Activated naive CD8-positive, alpha-beta T cell treated with anti-CD3 and anti-CD28 coated beads, Interleukin-2, amount 10 ng/mL, durations not matched to agents 7 days and 5 days (primary cell): ENCODE measurements at places on chromosomes 13 and 19. TPM values are rescaled to one million over a fixed set of nuclear protein-coding genes. Genes with fewer than 3 reads are reported as not detected.

GRCh38 chr19:30924670-30925069, 424.6 kb downstream of the TSHZ3 start:
- DNase-seq = no peak

DNA sequence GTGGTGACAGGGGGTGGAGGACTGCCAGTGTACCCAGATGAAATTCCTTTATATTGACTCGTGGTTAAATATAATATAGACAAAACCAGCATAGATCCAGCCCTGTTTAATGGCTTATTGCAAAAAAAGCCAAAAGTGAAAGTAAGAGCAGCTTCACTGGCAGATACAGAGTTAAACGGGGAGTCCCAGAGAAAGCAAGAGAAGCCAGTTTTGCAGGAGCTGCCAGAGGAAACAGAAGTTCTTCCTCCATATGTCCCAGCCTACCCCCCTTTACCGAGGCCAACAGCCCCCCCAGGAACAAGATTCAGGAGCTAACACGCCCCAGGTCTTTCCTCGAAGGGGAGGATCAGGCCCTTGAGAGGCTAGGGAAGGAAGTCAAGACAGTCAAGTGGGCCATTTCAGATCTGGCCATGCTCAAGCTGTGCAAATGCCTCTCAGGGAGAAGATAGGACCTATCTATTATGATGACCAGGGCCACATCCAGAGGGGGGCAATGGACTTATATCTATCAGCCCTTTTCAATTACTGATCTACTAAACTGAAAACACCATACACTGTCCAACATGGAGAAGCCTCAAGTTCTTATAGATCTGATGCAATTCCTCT, 47.2 kb upstream of the ZNF737 start:
- no peak for DNase-seq

The UBE2L5 gene
- total RNA-seq = not detected

The CAMSAP3 gene
- 0.40 TPM for total RNA-seq

- peak; percentile 76 for DNase-seq
Observed at GRCh38 chr13:114132419-114133121, at the start of gene RASA3. Gene RASA3 (minus strand): TSS chr13:114132623. CDS start chr13:114132489, 134 bp downstream.

The CALR3 gene
- not detected for total RNA-seq

The LACC1 gene
- 3.8 TPM for total RNA-seq

GRCh38 chr19:37551129-37551993, 43.2 kb downstream of the ZNF571 start:
- peak; percentile 90 for DNase-seq

DNA sequence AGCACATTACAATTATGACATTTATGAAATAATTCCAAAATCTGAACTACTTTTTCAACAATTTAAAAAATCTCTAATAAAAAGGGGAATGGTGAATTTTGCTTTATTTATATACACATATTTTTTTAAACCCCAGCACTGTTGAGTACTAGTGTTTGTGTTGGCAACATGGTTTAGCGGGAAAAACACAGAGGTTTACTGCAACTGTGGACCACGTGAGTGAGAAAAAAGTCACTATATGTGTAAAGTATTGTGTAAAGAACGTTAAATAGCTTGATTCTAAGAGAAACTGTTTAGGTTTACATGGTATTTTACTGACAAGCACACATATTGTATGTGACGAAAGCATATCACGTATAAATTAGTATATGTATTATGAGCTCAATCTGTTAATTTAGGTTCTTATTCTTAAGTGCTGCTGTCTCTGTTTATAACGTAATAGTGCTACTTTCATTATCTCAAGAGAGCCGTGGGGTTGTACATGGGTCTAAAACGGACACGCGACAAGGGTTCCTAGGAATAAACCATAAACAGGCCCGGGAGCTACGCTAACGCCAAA, 617 bp downstream of the SKA3 start:
- no peak for DNase-seq

The PSG1 gene
- total RNA-seq = not detected

GRCh38 chr13:112867301-112867711, 101.7 kb upstream of the MCF2L start:
- peak; percentile 4 for DNase-seq

The TPTE2 gene
- total RNA-seq = not detected

The SGCG gene
- total RNA-seq = not detected

The GNG7 gene
- 2.2 TPM for total RNA-seq

DNA sequence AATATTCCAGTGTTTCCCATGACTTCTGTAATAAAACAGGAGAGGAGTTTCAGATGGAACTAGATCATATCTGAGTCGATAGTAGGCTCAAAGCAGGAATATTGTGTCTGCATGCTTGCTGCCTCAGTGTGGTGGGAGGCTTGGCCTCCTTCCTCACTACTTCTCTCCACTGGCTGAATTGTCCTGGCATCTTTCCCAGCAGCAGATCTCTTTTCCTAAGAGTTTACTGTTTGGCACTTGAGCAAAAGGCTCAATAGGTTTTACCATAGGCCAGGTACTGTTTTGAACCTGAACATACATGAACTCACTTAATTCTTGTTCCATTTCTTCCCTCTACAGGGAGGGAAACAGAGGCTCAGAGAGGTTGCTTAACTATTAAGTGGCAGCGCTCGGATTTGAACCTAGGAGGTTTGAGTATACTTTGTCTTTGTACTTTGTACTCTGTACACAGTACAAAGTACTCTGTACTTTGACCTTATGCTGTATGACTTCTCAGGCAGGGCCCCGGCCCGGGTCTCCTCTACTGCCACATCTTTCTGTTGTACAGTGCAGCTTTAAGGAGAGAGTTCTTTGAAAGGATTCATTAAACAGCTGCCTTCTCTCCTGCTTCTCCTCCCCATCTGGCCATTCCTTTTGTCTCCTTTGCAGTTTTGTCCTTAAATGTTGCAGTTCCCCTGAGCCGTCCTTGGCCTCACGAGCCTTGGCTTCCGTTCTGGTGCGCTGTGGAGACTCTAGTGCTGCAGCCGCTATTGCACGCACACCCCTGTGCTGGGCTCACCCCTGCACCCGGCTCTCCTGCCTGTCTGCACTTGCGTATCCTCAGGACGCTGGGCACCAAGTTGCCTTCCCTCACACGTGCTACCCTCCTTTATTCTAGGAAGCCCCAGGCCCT, 8.1 kb downstream of the B3GLCT start:
- DNase-seq = no peak

GRCh38 chr13:63605403-63605802, 2189.8 kb upstream of the PCDH20 start:
- DNase-seq = no peak

DNA sequence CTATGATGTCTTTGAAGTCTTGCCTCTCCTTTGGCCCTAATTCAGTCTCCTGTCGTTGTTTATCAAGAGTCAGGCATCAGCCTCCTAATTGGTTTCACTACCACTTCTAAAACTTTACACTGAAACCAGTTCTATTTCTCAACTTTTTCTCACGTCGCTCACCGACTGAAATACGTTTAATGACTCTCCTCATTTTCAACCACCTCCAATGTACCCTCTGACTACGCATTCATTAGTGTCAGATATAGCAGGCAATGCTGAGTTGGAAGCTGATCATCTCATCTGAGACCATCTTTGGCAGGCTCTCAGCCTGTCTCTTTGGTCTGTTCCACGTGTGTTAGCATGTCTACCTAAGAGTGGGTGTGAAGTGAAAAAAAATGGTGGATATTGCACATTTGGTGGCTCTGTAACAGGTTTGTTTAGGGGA, 128.1 kb downstream of the KL start:
- DNase-seq = no peak

The LGALS14 gene
- total RNA-seq = not detected

DNA sequence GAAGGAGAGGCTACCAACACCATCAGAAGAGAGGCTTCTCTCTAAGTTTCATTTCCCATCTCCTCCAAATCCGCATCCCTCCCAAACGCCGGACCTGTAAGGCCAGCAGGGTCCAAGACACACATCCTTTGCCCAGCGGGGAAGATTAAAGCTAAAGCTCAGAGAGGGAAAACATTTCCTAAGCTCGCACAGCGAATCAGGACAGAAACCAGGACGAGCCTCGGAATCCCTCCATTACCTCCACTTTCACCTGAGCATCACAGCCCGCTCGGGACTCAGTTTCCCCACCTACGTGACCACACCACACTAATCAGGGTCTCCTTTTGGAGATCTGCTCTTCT, 711 bp upstream of the FOSB start:
- DNase-seq = no peak

GRCh38 chr13:30877335-30877734, 28.7 kb upstream of the MEDAG start:
- DNase-seq = no peak

The ACER1 gene
- 0.54 TPM for total RNA-seq

DNA sequence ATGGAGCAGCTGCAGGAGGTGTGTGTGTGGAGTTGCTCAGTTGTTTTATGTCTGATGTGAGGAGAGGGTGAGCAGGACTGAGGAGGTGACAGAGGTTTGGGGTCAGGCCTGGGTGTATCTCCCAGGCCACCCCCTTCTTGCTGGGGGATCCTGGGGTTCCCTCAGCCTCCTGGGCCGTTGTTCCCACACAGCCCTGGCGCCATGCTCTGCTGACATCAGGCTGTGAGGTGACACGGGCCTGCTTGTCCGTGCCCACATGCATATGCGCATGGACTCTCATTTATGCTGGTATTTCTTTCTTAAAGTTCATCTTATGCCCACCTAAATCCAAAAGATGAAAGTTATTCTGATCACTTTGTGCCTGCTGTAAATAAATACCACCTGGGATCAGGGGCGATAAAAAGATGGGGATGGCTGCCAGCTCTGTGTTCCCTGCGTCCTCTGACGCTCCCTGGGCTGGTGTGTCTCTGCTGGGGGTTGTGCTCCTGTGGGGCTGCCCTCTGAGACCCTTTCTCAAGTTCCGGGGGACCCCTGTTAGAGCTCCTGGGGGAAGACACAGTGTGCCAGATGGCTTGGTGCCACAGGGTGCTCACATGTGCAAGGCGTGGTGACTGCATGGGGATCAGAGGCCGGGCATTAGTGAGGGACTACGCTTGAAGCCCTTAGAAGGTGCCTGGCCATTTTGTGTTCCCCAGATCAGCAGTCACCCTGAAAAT, 12.6 kb downstream of the NAXD start:
- no peak for DNase-seq

- DNase-seq = peak; percentile 36
Observed at GRCh38 chr13:46721054-46721453, 75.9 kb downstream of the ESD start.

The ADGRL1 gene
- total RNA-seq = 15.0 TPM

DNA sequence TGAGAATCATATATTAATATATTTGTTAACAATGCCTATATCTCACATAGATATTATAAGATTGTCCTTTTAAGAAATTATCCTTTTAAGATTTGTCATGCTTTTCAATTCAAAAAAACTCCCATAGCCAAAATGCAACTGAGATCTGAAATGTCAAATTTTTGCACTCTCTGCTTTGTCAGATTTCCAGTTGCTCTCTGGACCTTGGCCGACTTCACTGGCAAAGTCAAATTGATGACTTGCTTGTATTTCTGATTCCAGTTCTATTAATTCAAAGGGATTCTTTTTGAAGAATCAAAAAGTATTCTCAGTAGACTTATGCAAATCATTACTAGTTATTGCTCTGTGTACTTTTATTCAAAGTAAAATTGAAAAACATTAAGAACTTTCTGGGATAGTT, 101.2 kb upstream of the SCEL start:
- no peak for DNase-seq

GRCh38 chr19:48498595-48499311, 12.9 kb downstream of the LMTK3 start:
- DNase-seq = no peak

The ZNF792 gene
- 24.9 TPM for total RNA-seq

DNA sequence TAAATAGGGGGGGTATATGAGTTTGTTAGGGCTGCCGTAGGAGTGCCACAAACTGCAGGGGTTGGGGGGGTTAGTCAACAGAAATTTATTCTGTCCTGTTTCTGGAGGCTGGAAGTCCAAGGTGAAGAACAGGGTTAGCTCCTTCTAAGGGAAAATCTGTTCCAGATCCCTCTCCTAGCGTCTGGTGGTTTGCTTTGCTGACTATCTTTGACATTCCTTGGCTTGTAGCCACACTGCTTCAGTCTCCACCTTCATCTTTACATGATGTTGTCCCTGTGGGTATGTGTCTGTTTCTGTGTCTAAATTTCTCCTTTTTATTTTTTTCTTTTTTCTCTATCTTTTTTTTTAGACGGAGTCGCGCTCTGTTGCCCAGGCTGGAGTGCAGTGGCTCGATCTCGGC, 8.1 kb upstream of the ICAM1 start:
- no peak for DNase-seq

- no peak for DNase-seq
Observed at GRCh38 chr13:34277936-34278335, 460.0 kb downstream of the RFC3 start.

DNA sequence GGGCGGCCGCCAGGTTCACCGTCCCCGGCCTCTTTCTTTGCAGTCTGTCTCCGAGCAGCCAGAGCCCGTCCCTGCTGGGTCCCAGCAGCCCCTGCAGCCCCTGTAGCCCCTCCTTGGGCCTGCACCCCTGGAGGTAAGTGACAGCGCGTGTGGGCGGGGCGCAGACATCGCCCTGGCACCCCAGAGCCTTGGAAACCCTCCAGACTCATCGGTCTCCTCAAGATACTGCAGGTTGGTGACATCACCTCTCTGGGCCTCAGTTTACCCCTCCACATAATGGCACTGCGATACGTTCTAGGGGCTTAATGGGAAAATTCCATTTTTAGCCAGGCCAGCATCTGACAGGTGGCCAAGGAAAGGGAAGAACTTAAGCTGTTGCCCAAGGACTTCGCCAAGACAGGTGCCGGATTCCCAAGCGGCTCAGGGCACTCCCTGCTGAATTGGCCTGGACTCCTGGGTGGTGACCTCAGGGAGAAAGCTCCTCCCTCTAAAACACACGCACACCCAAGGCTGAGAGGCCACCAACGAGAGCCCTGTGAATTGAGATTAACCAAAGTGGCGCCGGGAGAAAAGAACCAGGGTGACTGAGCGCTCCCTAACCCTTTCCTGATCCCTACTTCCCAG, 13.1 kb downstream of the MAST3 start:
- DNase-seq = no peak

GRCh38 chr13:98599502-98600328, 22.8 kb upstream of the STK24 start:
- DNase-seq = no peak
